ENCODE measurements at places on chromosomes 2 and 18.

DNA sequence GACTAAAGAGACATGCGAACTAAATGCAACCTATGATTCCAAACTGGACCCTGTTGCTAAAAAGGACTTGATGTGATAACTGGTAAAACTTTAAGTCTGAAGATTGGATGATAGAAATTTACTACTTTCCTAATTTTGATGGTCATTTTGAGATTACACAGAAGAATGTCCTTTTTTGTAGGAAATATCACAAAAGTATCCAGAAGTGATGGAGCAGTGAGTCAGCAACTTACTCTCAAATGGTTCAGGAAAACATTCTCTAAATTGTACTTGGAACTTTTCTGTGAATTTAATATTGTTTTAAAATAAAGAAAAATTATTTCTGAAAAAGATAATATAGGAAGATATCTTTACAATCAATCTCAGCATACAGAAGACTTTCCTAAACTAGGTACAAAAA lies 19.9 kb downstream of the MBOAT2 start:
- DNase-seq, result no peak

DNA sequence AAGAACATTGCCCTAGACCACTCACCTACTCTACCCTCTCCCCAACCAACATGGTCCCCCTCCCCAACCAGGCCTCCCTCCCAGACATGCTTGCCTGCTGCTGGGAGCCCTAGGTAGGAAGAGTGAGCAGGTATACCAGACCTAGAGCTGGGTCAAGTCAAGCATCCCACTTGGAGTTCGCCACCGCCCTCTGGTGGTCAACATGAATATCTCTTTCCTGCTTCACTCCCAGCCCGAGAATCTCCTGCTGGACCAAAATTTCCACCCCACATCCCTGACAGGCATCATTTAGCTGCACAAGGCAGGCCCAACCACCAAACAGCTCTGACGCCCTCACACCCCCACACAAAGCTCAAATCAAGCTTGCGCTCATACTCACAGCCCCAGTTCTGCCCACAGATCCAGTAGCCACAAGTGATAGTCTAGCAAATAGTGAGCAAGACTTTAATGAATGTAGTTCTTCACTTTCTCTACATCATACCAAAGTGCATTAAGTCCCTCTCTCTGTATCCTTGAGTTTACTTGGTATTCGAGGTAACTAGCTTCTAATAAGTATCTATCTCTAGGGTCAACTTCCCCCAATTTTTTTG lies 116.0 kb downstream of the TNS1 start:
- peak; percentile 73 for DNase-seq

DNA sequence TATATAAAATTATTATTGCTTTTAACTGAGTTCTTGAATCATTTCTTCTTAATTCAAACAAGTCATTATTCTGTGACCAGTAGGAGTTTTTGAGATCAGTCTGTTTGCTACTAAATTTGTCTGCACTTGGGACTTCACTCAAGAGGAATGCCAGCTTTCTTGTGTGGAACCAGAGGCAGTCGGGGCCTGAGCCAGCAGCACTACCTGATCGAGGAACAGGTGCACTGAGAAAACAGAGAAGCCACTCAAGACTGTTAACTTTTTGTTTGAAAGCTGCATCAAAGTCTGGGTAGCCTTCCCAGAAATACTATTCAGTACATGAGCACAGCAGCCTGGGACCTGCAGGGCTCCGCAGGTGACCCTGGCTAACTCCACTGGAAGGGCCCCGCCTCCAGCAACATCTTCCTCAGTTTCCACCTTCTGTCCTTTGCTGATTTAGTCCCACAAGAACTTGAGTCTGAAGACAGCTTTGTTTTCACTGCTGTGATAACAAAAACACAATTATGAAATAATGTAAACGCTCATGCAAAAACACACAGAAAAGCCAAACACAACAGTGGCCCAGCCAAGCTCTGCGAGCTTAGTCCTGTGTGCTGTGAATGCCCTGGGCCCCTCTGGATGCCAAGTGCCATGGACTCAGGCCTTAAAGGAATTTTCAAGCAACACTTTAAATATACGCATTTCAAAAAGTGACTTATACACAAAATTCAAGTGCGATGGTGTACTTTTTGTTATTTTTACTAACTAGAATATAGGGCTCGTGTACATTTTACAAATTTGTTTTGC lies 62.0 kb downstream of the SH3YL1 start:
- no peak for DNase-seq

- DNase-seq, result no peak
Observed at GRCh38 chr2:104584393-104584792, 269.5 kb upstream of the POU3F3 start.

DNA sequence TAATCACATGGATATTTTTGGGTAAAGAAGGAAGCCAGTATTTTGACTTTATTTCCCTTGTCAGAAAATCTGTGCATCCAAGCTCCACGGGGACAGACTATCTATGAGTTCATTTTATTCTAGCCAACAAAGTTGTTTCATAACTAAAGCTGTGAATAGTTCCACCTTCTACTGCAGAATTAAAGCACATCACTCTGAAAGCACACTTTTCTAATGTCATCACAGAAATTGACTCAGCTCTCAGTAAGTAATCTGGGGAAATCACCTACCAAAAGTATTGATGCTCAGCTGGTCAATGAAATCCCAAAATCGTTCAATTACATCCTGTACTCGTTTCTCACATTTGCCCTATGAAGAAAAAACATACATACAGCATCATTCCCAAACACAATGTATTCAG lies 19.1 kb downstream of the IAH1 start:
- no peak for DNase-seq

DNA sequence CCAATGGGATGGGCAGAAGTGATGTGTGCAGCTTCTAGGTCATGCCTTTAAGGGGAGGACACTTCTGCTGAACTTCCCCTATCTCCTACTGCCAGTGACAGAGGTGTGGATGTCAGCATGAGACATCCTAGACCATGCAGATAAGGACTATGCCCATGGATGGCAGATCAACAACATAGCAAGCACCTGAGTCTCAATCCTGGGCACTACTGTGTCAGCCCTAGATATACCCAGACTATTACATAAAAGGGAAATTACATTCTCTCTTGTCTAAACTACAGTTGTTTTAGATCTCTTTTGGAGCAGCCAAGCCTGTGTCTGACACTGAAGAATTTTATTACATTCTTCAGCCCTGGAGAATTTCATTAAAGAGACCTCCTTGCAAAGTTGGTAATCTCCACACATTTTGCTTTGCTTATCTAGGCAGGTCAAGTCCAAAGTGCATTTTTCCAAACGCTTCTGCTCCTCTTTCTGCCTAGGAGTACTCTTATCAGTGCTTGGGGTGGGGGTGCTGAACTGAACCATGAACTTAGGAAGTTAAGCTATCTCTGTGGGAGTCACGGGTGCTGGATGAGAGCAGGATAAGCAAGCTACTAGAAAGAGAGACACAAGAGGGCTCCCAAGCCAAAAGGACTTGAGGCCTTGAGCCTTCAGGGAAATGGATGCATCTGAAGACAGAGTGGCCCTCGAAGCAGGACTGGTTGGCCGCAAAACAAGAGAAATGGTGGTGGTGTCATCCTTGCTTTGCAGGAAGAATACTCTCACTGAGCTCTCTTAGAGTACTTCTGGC lies 95.2 kb upstream of the SPRED2 start:
- no peak for DNase-seq

DNA sequence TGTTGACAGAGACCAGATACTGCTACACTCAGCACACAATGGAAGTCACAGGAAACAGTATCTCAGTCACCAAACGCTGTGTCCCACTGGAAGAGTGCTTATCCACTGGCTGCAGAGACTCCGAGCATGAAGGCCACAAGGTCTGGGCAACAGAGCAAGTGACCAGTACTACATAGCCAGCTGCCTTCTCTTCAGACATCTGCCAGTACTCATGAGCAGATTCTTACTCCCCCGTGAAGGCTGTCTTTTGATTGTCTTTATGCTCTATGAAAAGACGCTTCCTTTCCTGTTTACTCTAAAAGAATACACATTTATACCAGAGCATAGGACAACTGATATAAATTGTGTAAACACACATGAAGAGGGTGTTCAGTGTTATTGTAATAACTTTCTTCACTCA lies 118.9 kb downstream of the MMADHC start:
- no peak for DNase-seq

DNA sequence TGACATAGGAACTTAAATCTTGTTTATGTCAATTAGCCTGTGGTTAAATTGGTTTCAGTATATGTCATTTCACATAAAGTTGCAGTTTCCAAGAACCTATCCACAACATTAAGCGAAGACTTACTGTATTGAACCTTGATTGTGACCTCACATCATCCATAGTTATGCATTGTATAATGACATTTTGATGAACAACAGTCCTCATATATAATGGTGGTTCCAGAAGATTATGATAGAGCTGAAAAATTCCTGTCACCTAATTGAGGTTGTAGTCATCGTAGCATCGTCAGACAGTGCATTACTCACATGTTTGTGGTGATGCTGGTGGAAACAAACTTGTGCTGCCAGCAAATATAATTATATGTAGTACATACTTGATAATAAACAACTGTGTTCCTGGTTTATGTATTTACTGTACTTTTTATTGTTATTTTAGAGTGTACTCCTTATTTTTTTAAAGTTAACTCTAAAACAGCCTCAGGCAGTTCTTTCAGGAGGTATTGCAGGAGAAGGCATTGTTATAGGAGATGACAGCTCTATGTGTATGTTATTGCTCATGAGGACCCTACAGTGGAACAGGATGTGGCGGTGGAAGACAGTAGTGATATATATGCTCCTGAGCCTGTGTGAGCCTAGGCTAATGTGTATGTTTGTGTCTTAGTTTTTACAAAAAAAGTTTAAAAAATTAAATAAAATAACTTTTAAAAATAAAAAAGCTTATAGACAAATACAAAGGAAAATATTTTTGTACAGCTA lies 56.6 kb downstream of the UBE2E3 start:
- DNase-seq, result no peak

- no peak for DNase-seq
Observed at GRCh38 chr2:223916181-223916920, 28.8 kb downstream of the WDFY1 start.

- no peak for DNase-seq
Observed at GRCh38 chr2:165895974-165896373, 57.6 kb downstream of the TTC21B start.

- DNase-seq, result no peak
Observed at GRCh38 chr2:148653437-148653836, 8.9 kb downstream of the EPC2 start.

DNA sequence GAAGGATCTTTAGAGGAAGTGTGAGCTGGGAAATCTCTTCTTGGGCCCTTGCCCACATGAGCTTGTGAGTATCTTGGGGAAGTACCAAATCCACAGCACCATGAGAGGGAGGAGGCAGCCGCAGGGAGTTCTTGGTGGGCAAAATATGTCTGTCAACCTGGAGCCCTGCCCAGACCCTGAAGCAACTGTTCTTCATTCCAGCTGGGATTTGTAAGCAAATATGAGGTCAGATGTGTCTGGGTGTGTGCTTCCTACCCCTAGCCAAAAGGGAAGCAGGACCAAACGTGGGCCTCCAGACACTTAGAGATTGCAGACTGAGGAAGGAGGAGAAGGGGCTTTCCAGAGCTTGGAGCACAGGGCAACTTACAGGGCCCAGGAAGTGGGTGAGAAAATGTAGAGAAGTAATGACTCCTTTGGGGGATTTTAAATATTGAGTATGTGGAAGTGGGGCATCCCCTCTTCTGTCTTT lies 41.9 kb downstream of the TMEM247 start:
- no peak for DNase-seq

- DNase-seq, result peak; percentile 15
Observed at GRCh38 chr2:24107-24506, 22.2 kb downstream of the FAM110C start.

- no peak for DNase-seq
Observed at GRCh38 chr2:54962935-54963440, 87.3 kb downstream of the RTN4 start.

GRCh38 chr18:24187689-24188088 lies 48.8 kb downstream of the CABYR start:
- DNase-seq, result no peak

DNA sequence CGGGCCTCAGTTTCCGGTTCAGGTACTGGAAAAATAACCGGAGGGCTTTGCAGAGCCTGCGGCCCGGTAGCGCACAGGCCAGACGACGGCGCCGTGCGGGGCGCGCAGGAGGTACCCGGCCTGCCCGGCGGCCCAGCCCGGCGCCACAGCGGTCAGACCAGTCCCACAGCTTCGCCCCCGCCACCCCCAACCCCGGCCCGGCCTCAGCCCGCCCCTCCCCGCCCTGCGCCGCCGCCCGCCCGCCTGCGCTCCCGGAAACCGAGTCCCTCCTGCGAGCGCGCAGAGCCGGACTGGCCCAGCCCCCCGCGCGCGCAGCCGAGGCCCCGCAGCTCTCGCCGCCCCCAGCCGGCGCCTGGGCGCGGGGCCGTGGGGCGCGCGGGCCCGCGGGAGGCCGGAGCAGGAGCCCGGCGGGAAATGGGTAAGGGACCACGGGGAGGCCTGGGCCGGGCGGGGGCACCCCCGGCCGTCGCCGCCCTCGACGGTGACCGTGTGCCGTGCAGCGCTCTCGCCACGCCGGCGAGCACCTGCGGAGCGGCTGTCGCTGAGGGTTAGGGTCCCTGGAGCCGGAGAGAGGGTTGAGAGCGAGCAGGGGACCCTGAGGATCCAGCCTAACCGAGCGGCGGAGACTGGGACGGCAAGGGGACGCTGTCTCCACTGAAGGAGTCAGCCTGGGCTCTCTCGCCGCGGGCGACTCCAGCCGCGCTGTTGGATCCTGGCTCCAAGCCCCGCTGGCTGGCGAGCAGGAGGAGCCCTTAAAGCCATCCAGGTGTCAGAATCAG lies 16.5 kb upstream of the PSD4 start:
- DNase-seq, result peak; percentile 70

DNA sequence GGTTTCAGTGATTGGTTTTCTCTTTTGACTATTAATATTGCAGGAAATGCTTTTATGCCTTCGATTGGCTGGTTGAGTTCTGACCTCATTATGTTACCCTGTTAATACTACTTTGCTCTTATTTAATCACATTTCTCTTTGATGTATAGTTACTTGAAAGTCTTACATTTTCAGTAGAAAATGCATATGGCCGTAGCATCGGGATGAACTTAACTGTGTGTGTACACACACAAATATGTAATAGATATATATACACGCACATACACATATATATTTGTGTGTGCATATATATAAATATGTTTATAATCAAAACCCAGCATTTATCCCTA lies 1.6 kb downstream of the EPC2 start:
- no peak for DNase-seq

DNA sequence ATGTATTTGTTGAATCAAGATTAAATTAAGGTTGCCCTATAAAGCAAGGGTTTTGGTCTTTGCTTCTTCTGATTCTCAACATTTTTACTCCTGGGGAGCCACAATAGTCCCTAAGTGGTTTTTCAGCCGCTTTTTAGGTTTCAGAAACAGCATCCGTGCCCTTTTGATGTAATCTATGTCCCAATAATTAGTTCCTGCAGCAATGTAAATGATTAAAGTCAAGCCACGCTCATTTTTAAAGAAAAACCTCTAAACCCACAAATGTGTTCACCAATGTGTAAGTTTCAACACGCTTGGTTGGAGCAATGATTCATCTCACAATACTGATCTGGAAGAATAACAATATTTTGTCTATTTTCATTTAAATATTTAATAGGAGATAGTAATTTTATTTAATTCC lies 5.6 kb downstream of the ARL4C start:
- no peak for DNase-seq
